ENCODE measurements at places on chromosomes 5 and 9.

GRCh38 chr9:95785209-95785608, 90.3 kb upstream of the ERCC6L2 start:
- no peak for DNase-seq

- no peak for DNase-seq
Measured at GRCh38 chr9:98375138-98375726, 119.8 kb upstream of the TBC1D2 start.

DNA sequence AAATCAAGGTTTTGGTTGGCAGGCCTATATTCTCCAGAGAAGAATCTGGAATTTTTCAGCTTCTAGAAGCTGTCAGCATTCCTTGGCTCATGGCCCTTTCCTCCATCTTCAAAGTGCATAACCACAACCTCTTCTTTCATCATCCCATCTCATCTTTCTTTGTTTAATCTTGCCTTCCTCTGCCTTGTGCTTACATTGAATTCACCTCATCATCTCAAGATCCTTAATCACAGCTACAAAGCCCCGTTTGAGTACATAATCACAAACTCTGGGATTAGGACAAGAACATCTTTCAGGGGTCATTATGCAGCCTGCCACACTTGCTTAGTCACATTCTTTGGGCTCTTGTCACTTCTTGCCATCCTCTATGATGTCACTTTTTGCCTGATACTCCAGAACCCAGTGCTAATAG, 130.3 kb downstream of the FOXD1 start:
- DNase-seq = no peak

GRCh38 chr5:44835693-44836092, 26.9 kb downstream of the MRPS30 start:
- no peak for DNase-seq

DNA sequence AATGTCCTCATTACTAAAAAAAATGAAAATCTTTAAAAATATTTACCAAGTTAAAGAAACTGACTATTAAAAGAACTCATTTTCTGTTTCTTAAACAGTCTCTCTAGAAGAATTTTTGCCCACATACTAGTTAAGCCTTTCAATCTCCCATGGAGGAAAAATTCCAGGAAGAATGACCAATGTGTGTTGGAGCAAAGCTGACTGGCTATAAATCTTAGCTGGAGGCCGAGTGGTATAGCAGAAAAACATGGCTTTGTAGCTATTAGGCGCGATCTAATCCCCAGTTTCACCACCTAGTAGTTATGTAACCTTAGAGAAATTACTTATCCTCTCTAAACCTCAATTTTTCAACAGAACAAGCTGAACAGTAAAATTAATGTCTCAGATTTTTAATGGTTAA, 135.5 kb upstream of the PRLR start:
- no peak for DNase-seq

GRCh38 chr5:37899037-37899436, 59.2 kb upstream of the GDNF start:
- no peak for DNase-seq

DNA sequence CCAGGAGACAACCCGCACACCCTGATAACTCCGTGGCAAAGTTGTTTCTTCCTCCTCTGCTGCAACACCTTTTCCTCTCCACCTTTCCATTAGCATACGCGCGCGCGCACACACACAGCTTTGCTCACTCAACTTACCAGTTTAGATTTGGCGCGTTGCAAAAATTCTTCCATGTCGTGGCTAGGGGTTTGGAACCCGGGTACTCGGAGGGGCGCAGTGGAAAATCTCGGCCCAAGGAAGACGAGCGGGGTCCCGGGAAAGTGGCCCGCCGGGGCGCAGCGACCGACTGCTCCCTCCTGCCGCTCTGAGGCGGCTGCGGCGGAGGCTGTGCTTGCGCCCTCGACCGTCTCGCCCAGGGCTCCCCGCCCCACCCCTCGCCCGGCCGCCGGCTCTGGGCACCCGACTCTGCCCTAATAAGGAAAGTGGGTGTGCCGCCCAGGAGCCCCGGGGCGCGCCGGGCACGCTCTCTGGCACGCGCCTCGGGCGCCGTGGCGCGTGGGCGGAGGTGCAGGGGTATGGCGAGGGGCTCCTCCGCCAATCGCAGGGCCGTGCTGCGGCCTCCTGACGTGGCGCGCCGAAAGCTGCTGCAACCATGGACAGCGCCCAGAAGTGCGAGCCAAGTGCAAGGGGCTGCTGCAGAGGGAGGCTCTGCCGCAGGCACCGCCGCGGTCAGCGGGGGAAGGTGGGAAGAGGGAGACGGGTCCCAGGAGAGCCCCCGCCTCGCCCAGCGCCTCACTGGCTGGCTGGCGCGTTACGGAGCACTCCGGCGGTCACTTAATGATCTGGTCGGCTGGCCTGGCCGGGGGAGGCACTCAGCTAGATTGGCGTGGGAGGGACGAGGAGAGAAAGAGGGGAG, at the start of gene PRUNE2:
PRUNE2 (minus strand) TSS at position 324 of the 856 bp plus-strand sequence; CDS start at position 173, 151 bp downstream.
- DNase-seq = no peak

GRCh38 chr5:89120719-89121118, 237.7 kb upstream of the MEF2C start:
- DNase-seq = peak; percentile 46

DNA sequence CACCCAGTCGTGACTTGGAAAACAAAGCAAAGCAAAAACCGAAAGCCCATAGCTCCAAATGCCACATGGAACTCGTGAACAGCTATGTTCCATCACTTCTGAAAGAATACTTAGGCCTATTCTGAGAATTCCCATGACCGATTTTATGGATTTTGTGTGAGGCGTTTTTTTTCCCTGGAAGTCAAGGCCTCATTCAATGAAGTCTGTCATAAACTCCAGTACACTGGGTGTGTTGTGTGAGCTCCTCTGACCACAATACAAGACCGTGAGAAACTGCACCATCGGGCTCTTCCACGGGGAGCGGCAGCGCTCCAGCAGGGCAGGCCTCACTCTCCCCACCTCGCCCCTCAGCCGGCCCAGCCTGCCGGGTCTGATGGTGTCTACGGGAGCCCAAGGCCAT, 209.5 kb downstream of the FANCC start:
- DNase-seq = no peak

GRCh38 chr5:31585895-31586270, 53.0 kb upstream of the PDZD2 start:
- DNase-seq = no peak

DNA sequence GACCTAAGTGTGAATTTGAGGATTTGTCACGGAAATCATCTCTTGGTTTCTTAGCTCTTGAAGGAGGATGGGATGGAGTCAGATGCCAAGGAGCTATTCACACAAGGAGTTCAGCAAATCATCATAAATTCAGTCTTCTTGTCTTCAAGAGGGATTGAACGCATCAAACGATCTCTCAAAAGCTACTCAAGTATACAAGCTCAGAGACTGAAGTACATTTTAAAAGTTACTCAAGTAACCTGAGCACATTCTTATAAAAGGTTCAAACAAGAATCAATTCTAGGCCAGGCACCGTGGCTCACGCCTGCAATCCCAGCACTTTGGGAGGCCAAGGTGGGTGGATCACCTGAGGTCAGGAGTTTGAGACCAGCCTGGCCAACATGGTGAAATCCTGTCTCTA, 21.1 kb upstream of the GOLPH3 start:
- DNase-seq = no peak

GRCh38 chr5:113487416-113487780, 855 bp downstream of the MCC start:
- no peak for DNase-seq

GRCh38 chr9:126851286-126851880, 9.1 kb upstream of the ZBTB34 start:
- no peak for DNase-seq

- no peak for DNase-seq
Measured at GRCh38 chr5:112186401-112186990, 232.6 kb downstream of the EPB41L4A start.

- no peak for DNase-seq
Measured at GRCh38 chr9:124818431-124819281, 34.6 kb upstream of the WDR38 start.

GRCh38 chr5:11683666-11684065, 220.6 kb downstream of the CTNND2 start:
- DNase-seq = no peak

- no peak for DNase-seq
Measured at GRCh38 chr9:131923132-131923671, 156.5 kb downstream of the MED27 start.

DNA sequence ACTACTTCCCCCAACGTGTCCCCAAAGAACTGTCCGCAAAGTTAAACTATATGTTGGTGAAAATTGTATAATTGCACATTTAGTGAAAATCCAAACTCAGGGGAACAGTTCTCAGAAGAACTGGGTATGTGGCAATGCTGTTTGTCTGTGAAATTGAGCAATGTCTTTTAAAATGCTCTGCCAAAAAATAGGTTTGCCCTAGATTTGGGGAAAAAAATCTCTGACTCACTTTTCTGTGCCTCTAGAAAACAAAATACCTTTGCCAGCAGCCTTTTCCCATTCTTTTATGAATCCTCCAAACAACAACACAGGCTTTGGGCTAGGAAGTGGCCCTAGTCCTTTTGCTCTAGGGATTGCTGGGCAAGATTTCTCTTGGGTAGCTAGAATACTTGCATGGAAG, 37.4 kb upstream of the ZNF608 start:
- no peak for DNase-seq

Measured in CD4-positive, alpha-beta T cell treated with Interferon gamma for 1 hour (primary cell).